ENCODE measurements at places on chromosomes 16 and 17.

GRCh38 chr17:30116661-30117551, at the start of gene NSRP1:
TSS of gene NSRP1 (plus strand) at chr17:30116816. CDS start at chr17:30116844, 28 bp downstream.
- DNase-seq, result peak; percentile 98

- peak; percentile 78 for DNase-seq
Observed at GRCh38 chr16:1989209-1990100, at the start of gene SYNGR3. TSS of gene SYNGR3 (plus strand) at chr16:1989970. CDS start at chr16:1990103, 133 bp downstream.

DNA sequence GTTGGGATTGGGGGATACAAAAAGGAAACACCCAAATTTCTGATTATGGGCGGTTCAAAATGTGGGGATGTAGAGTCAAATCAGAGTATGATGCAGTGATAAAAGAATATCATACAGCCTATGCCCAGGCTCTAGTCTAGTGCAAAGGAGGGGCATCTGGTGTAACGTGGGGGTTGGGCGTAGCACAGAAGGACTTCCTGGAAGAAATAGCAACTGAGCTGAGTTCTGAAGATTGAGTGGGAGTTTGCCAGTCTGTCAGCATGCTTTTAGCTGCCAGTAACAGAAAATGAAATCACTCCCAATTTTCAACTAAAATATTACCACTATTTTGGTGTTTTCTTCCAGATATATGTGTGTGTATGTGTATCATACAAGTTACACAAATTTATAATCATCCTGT, 196.9 kb downstream of the SPECC1 start:
- DNase-seq, result no peak

- DNase-seq, result no peak
Observed at GRCh38 chr17:7887038-7887481, 1.5 kb upstream of the CHD3 start.

DNA sequence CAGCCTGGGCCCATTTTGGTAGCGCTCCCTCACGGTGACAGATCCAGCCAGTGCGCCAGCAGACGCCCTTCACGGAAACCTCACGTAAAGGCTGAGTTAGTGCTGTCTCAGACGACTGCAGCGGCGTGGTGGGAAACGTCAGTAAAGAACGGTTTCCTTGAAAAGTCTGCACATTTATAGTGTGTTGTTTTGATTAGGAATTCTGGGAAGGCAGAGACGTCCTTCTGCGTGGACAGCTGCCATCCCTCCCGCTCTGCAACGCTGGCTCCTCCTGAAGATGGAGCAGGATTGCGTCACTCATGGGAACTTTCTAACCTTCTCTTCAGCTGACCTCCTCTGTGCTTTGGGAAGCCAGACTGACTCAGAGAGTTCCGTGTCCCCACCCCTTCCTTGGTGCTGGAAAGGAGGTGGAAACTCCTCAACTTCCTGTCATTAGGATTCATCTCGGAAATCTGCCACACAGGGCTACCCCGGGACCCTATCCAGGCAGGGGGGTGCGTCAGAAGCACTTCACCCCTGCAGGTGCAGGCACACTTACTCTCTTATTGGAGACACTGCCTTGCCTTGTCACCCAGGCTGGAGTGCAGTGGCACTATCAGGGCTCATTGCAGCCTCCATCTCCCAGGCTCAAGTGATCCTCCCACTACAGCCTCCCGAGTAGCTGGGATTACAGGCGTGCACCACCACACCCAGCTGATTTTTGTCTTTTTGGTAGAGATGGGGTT, 24.3 kb upstream of the CRISPLD2 start:
- no peak for DNase-seq
